ENCODE measurements at places on chromosomes 1 and 21. TPM values are rescaled to one million over a fixed set of nuclear protein-coding genes. Genes with fewer than 3 reads are reported as not detected.

DNA sequence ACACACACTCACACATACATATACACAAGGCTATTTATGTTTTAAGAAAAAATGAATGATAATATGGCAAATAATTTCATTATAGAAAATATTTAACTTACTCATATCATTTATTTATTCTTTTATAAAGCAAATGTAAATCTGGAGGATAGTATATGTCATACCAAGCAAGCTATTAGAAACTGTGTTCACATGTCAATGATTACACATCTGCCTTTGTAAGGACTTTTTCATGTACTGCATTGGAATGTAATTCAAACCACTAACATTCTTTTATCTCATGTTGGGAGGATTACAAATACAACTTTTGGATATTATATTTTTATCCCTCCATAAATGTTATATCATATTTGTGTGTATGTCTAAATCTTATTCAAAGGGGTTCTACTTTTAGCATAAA, 1887.4 kb downstream of the NCAM2 start:
- DNase-seq = no peak
- peaks cover 6% of the 10 kb centered on the region for H3K4me1 ChIP-seq
- no peak overlapping the region for H3K27ac ChIP-seq
- no peak overlapping the region for H3K4me3 ChIP-seq
- no peaks in the 10 kb centered on the region for H3K27me3 ChIP-seq
- no peaks in the 10 kb centered on the region for H3K36me3 ChIP-seq

- H3K36me3 ChIP-seq = no peaks in the 10 kb centered on the region
- no peaks in the 10 kb centered on the region for H3K4me1 ChIP-seq
- no peaks in the 10 kb centered on the region for H3K27me3 ChIP-seq
- DNase-seq = no peak
- no peak overlapping the region for H3K27ac ChIP-seq
These were observed 56.5 kb upstream of the MTF2 start for GRCh38 chr1:93022580-93022979.

DNA sequence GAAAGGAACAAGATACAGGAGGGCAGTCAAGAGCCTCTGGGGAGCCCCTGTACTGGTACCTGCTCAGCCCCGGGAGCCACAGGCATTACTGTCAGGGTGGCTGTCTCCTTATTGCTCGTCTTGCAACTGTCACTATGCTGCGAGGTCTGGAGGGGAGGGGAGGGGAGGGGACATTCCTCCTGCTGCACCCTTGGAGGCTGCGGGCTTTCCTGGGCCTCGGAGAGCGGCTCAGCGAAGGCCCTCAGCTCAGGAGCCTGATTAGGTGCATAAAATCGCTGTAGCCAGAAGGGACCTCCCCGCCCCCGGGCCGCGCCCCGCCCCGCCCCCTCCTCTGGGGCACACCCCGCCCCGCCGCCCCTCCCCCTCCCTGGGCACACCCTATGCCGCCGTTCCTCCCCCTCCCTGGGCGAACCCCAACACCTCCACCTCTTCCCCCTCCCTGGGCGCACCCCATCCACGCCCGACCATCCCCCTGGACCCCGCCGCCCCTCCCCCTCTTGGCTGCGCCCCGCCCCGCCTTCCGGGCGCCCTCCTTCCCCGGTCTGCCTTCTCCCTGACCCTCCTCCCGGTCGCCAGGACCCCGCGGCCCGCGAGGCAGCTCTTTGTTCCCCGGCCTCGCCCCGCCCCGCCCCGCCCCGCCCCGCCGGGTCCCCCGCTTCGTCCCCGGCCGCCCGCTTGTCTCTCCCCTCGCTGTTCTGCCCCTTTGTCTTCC, 35.5 kb downstream of the CACHD1 start:
- peak; percentile 65 for DNase-seq
- peak overlapping the region; percentile 83 for H3K27ac ChIP-seq
- peak overlapping the region; percentile 93 for H3K4me3 ChIP-seq
- H3K4me1 ChIP-seq = peaks cover 43% of the 10 kb centered on the region

GRCh38 chr21:26652854-26653253, 79.8 kb upstream of the CYYR1 start:
- H3K27me3 ChIP-seq = no peaks in the 10 kb centered on the region
- no peak overlapping the region for H3K27ac ChIP-seq
- H3K4me3 ChIP-seq = no peak overlapping the region
- H3K36me3 ChIP-seq = peaks cover 5% of the 10 kb centered on the region
- no peaks in the 10 kb centered on the region for H3K4me1 ChIP-seq

GRCh38 chr1:244316407-244316806, 135.3 kb downstream of the ADSS2 start:
- H3K4me1 ChIP-seq = peaks cover 37% of the 10 kb centered on the region
- H3K27me3 ChIP-seq = no peaks in the 10 kb centered on the region
- no peaks in the 10 kb centered on the region for H3K36me3 ChIP-seq
- H3K27ac ChIP-seq = no peak overlapping the region

DNA sequence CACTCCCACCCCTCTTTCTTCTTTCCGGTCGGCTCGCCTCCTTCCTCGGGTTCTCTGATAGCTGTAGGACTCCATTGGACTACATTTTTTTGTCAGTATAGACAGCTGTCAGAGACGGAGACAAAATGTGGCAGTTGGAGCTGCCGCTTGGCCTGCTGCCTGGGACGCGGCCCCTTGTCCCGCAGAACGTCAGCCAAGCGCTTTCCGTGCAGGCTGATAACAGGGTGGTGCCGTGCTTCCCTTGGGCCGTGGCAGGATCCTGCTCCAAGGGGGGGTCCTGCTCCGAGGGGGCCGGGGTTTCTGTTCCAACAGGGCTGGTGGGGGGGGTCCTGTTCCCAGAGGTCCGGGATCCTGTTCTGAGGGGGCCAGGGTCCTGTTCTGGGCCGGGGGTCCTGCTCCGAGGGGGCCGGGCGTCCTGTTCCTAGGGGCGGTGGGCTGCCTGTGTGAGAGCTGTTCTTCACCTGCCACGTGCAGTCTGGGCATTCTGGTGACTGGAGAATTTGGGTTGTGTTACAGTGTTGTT, 4.9 kb downstream of the SKI start:
- no peaks in the 10 kb centered on the region for H3K36me3 ChIP-seq
- DNase-seq = no peak
- peak overlapping the region; percentile 98 for H3K4me3 ChIP-seq
- H3K27ac ChIP-seq = peak overlapping the region; percentile 98

- H3K27ac ChIP-seq = peak overlapping the region; percentile 90
- DNase-seq = no peak
- H3K36me3 ChIP-seq = peaks cover 3% of the 10 kb centered on the region
- peak overlapping the region; percentile 74 for H3K4me3 ChIP-seq
These were observed 16.3 kb downstream of the PDZK1 start for GRCh38 chr1:145690587-145691558.

The TFB2M gene
- total RNA-seq = 12.2 TPM

The KRTAP7-1 gene
- not detected for total RNA-seq

The BGLAP gene
- total RNA-seq = 7.8 TPM

The TPTE gene
- not detected for total RNA-seq
